Diencephalon (tissue), 1 donor: ENCODE measurements at places on chromosomes 2 and 18. TPM values are rescaled to one million over a fixed set of nuclear protein-coding genes. Genes with fewer than 3 reads are reported as not detected.

Gene ABCB11
- 1.2 TPM for total RNA-seq

Gene REG3A
- total RNA-seq: not detected

Gene RIF1
- 75.4 TPM for total RNA-seq

Gene MORN2
- total RNA-seq: 28.8 TPM
